H1 (cell line): ENCODE measurements at places on chromosomes 11 and 22. TPM values are rescaled to one million over a fixed set of nuclear protein-coding genes. Genes with fewer than 3 reads are reported as not detected.

DNA sequence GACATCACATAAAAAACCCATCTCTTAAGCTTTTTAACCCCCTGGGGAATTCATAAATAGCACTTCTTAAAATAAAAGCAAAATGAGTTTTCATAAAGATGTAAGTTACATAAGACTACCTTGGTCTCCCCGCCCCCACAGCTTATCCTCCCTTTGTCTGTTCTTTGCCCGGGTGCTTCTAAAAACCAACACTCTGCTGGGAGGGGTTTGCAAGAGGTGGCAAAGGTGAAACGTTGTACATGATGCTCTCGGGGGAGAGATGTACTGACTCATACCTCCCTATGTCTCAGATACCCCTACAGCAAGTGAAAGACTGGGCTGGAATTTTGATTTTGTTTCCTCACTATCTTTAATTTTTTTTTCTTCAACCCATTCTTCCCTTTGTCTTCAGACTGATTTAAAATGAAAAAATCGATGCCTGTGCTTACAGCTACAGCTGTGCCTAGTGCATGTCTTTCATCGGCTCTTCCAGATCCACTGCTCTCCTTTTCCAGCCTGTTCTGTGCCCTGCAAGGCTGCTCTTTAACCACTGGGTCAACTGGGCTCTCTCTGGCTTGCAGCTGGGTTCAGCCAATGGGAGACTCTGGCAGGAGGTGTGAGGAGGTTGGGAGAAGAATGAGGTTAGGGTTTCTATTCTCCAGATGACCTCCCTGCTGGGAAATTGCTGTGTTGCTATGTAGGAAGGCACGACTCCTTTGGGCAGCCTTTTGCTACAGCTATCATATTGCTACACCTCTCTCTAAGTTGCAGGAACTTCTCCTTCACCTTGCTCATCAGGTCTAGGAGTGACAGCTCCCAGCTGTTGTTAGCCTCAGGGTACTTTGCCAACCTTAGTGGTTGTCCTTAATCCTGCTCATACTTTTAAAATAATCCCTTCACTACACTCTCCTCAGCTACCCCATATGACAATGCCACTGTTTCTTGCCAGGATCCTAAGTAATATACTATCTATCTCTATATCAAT, 266.5 kb downstream of the TENM4 start:
- DNase-seq, result peak; percentile 50

DNA sequence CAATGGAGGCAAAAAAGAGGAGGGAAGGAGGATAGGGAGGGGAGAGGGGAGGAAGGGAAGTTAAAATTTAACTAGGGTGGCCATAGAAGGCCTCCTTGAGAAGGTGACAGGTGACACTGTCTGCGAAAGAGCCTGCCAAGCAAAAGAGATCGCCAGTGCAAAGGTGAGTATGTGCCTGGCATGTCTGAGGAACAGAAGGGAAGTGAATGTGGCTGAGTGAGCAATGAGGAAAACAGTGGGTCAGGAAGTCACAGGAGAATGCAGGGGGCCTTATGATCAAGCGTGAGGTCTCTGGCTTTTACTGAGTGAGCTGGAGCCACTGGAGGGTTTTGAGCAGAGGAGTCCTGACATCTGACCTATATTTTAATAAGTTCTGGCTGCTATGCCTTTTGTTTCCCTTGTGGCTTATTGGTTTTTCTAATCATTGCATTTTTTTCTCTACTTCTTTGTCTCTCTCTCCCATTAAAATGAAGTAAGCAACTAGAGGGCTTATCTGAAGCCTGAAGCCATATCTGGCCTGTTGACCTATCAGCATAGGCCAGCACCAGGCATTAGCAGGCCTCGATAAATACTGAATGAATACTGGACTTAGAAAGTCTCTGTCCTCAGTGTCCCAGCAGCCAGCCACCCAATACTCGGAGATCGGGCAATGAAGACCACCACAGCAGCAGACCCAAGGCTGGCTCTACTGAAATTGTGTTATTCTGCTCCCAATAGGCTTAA, 5.6 kb downstream of the AP1B1 start:
- no peak for DNase-seq

Gene NRXN2
- polyA plus RNA-seq, result 1.3 and 5.7 TPM in 2 replicates

Gene CCDC15
- 0.64 and 1.5 TPM in 2 replicates for polyA plus RNA-seq

Gene OTUB1
- 274 and 348 TPM in 2 replicates for polyA plus RNA-seq
